D721Med (cell line): ENCODE measurements at places on chromosomes 3 and 15.
A peak's percentile ranks its signal among the peaks of the same experiment; 100 is the strongest.

GRCh38 chr15:49468481-49468839 is 45.4 kb downstream of the FGF7 start:
- no peak for DNase-seq

- no peak for DNase-seq
Observed at GRCh38 chr3:46087871-46088270, 60.6 kb upstream of the XCR1 start.

GRCh38 chr15:65130941-65131340 is 2.7 kb downstream of the PDCD7 start:
- DNase-seq = no peak

GRCh38 chr3:72633534-72633933 is 214.7 kb downstream of the SHQ1 start:
- no peak for DNase-seq

- DNase-seq = no peak
Observed at GRCh38 chr3:119302697-119303551, 8.7 kb downstream of the ARHGAP31 start.

DNA sequence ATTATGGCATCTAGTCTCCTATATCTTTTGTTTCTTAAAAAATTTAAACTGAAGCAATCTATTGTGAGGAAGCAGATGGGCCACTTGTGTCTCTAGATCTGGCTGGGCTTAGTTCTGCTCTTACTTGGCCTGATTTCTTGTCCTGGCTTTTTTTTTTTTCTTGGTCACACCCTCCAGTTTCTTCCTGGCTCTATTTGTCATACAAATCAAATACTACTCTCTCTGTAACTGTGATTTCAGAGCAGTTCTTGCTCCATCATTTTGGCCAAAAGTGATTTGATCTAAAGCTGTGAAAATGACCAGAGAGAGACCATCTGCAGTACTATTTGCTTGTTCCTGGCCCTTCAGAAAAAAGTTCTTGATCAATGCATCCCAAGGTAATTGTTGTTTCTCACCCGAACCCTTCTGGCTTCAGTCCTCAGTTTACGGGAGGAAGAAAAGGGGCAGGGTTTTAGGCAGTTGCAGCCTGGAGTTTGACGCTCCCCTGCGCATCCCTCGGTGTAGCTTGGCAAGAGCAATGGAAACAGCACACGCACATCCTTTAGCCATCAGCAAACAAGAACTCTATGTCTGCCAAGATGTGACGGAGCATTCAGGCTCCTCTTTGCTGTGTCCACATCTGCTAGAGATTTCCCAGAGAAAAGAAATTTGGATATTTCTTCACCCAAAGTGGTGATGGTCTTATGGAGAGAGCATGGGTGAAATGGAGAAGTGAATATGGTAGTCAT is 31.6 kb downstream of the CHST2 start:
- DNase-seq = no peak

- DNase-seq = peak; percentile 26
Observed at GRCh38 chr15:75809986-75810750, 33.1 kb upstream of the UBE2Q2 start.

GRCh38 chr3:195583831-195584542 is at the start of gene APOD:
TSS of gene APOD (minus strand) at chr3:195583940. CDS start at chr3:195579461, 4,479 bp downstream.
- DNase-seq = no peak

GRCh38 chr3:148218222-148218621 is 479.5 kb upstream of the AGTR1 start:
- no peak for DNase-seq

DNA sequence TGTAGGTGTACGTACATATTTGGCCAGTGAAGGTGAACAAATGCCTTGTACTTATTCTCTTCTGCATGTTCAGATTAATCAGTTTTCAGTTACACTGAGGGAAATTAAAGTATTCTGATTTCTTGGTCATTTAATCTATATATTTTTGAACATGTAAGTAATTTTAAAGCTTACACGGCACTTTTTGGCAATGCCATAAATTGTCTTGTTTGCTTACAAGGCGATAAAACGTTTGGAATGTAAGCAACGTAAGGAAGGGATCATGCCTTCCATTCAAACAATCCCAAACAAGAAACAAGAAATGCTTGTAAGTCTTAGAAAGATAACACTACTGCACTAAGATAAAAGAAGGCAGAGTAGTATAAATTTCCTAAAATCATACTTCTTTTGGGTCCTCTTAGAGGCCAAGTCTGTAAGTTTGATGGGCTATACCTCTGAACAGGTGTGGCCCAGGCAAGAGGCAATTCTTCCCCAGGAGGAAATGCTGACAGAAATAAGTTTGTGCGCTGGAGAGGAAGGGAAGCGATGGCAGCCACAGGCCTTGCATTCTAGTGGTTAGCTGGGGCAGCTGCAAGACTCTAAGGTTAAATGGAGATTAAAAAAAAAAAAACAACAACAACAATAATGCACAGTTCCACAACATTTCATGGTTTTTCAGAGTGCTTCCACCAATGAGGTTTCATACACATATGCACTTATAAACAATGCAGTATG is 73.8 kb downstream of the GOLIM4 start:
- no peak for DNase-seq

GRCh38 chr3:192054881-192055280 is 593.9 kb downstream of the PYDC2 start:
- no peak for DNase-seq

DNA sequence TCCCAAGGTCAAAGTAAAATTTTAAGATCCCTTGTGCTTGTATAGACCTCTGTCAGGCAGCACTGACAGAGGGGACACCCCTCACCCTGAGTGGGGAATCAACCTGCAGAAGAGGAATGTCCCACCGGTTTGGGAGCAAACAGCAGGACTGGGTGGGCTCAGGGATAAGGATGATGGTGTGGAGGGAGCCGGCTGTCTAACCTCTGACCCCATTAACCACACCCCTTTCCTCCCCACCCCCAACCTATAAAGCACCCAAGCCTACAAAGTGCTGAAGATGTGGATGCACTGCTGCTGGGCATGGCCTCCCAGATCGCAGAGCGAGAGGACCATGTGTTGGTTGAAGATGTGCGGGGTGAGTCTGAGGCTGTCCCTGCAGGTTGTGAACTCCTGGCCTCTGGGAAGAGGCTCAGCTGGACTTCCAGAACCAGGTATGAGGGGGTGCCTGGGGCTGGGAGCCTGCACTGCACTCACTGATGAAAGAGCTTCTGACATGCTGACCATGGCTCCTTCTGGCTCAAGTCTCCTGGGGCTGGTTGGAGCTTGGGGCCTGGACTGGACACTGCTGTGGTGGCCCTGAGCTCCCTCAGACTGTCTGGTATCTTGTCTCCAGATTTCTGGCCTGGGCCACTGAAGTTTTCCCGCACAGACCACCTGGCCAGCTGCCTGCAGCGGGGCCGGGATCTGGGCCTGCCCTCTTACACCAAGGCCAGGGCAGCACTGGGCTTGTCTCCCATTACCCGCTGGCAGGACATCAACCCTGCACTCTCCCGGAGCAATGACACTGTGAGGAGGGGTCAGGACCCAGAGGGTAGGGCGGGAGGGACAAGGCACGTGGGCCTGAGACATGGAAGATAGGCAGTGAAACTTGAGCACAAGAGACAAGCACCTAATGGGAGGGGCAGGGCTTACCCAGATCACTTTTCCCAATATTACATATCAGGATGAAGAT is 9.3 kb downstream of the DUOX1 start:
- DNase-seq = no peak

GRCh38 chr15:94306700-94307650 is 75.6 kb downstream of the MCTP2 start:
- no peak for DNase-seq

DNA sequence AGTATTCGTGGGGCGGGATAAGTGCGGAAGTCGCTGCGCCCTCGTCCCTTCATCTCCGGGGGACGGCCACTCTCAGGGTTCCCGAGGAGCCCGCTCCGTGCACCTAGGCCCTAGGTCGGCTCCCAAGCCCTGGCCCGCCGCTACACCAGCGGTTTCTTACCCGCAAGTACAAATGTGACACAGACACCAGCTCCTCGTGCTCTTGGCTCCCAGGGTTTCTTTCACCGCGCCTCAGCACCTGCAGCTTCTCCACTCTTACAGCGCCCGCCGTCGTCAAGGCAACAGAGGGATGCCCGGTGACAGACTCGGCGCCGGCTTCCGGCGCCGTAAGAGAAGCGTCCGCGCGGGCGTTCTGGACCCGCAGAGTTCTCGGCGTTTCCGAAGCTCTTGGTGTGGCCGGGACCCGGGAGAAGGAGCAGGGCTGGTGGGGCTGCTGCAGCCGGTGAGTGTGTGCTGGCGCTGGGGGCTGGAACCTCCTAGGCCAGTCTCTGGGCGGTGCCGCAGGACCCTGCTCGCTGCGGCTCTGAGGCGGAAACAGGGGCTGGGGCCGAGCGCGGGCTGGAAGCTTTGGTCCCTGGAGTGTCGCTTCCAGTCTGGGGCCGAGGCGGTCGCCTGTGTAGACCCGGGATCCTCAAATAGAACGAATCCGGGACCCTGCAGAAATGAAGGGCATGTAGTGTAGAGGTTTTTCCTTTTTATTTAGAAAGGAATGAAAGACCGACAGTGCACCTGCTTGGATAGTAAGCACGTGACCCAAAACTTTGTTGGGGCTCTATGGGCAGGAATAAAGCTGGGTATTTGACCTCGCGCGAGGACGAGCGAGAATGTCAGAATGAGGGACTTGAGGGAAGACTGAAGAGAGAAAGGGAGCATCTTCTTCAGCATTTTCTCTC is 155.4 kb upstream of the GOLGA6L4 start:
- peak; percentile 48 for DNase-seq

- DNase-seq = no peak
Observed at GRCh38 chr3:175248832-175249231, 389.7 kb downstream of the NAALADL2 start.

- no peak for DNase-seq
Observed at GRCh38 chr3:128763967-128764366, 38.0 kb downstream of the RAB7A start.

- DNase-seq = no peak
Observed at GRCh38 chr3:126208606-126209256, 28.3 kb upstream of the ALDH1L1 start.

DNA sequence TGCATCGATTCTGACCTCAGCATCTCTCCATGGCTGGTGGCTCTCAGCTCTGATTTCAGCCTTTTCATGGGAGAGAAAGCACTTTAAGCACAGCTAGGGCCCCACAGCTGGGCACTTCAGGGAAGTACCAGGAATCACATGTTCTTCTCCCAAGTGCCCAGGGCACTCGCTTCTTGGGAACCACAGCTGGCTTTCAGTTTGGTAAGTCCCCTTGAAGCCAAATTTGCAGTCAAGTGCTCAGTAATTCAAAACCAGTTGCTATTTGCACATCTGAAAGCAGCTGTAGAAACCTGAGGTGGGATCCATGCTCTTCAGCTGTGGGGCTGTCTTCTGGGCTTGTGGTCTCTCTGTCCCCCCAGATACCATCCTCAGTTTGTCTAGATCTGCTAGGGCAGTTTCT is 12.8 kb downstream of the GABRA5 start:
- DNase-seq = no peak

DNA sequence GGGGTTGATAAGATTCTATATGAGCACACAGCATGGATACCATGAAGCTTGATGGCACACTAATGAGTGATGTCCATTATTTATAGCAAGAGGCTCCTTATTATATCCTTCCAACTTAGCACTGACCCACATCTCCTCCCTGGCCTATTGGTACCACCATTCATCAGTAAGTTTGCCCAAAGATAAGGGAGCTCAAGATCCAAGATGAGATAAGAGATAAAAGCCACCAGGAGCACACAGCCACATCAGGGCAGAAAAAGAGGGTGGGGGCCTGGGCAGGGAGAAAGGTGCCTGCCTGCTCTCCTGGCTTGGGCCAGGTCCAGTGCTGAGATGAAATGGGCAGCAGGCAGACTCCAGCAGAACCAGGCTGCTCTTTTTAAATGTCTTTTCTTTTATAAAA is 4.4 kb upstream of the PPP1R14D start:
- DNase-seq = no peak

- no peak for DNase-seq
Observed at GRCh38 chr15:91308855-91309254, 208.8 kb downstream of the SV2B start.

GRCh38 chr3:16767006-16767405 is 117.7 kb upstream of the PLCL2 start:
- DNase-seq = no peak

DNA sequence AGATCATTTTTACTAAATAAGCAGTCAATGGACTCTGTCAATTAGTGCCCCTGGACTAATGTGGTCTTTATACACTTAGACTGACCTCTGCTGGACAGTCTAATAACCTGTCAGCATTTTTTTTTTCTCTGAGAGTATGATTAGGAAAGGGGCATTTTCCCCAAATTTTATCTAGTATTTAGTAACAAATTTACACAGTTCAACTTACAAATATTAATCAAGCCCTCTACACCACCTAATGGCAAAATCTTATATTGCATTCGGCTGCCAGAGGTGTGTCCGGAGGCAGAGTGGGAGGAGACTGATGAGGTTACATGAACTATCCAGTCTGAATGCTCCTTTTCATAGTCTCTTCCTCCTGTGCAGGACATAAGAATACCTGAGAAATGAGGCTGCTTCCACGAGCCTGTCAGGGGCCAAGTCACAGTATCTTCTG is 36.0 kb upstream of the COLQ start:
- no peak for DNase-seq

DNA sequence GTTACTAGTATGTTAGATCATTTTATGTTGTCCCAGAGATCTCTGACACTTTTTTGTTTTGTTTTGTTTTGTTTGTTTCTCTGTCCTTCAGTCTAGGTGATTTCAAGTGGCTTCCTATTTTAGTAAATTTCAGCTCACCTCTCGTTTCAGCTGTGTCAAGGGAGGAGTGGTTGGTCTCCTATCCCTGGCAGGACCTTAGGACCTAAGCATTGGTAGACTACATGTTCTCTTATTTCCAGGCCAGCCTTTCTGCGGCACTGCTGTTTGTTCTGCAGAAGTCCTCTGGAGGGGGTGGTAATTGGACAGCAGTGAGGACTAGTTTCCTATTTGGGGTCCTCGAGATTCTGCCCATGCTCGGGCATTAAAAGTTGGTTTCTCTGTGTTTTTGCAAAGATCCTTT is 31.8 kb downstream of the MGA start:
- no peak for DNase-seq

DNA sequence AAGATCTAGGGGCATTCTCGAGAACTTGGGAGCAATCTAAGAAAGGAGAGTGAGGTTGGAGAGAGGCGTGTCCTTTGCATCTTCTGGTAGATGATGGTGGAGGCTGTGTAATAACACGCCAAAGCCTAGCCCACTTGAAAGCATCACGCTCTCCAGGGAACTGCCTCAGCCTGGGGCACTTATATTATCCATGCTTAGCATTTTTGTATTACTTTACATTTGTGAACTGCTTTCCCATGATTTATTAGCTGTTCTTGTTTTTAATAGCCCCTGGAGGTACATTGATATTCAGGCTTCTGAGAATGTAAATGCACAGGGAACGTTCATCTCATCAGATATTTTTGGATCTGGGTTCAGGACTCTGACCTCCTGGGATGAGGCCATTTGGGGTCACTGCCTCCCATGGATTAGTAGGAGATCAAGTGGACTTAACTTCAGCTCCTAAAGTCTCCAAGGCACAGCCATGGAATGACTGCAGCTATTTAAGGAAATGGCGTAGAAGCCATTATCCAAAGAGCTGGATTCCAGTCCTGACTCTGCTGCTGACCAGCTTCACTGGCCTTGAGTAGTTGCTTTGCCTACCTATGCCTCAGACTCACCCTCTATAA is 124.9 kb downstream of the LPP start:
- no peak for DNase-seq

GRCh38 chr15:90982135-90982534 is 12.2 kb downstream of the PRC1 start:
- DNase-seq = no peak

GRCh38 chr3:81299481-81299880 is 462.0 kb downstream of the GBE1 start:
- no peak for DNase-seq
